ENCODE measurements at places on chromosomes 13 and 19. TPM values are rescaled to one million over a fixed set of nuclear protein-coding genes. Genes with fewer than 3 reads are reported as not detected.

The FPR2 gene
- 0.41 TPM for total RNA-seq

The ESD gene
- total RNA-seq: 124 TPM

The DCT gene
- 0.41 TPM for total RNA-seq

The CD37 gene
- 0.82 TPM for total RNA-seq

The NCR1 gene
- not detected for total RNA-seq

The DHRS12 gene
- total RNA-seq: 7.3 TPM
